ENCODE measurements at places on chromosomes 4 and X.

DNA sequence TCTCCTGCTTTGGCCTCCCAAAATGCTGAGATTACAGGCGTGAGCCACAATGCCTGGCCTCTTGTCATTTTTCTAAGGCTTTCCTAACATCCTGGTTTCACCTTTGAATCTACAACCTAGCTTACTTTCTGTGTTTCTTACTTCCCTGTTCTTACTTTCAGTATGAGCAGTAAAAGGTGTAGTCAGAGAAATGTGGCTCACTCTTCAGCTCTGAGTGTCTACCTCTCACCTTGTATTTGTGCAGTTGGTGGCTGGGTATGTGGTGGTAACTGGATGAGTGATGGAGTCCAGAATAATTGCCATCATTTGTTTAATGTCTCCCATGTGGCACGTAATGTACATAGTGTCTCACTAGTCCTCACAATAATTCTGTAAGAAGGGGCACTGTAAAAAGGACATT lies 19.1 kb upstream of the CXCL11 start:
- no peaks in the 10 kb centered on the region for H3K36me3 ChIP-seq
- H3K27ac ChIP-seq: no peak overlapping the region
- H3K4me3 ChIP-seq: no peak overlapping the region

DNA sequence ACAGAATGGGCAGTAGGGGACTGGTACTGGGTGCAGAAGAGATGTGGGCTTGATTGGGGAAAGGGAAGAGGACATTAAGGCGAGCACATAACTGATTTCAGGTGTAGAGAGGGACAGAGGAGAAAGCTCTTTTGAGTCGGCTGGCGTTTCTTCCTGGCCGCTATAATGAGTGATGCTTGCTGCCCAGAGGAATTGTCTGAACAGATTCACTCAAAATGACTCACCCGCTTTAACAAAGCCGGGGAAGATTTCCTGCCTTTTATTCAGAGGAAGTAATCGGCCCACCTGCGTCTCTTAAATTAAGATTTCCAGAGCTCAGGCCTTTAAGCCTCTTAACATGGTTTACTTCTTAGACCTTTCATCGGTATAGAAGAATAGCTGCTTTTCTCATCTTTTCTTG lies 102.1 kb upstream of the AP1S2 start:
- H3K27me3 ChIP-seq: no peaks in the 10 kb centered on the region
- H3K4me1 ChIP-seq: no peaks in the 10 kb centered on the region
- H3K4me3 ChIP-seq: no peak overlapping the region

GRCh38 chr4:183860731-183861130 lies 44.4 kb upstream of the STOX2 start:
- no peaks in the 10 kb centered on the region for H3K27me3 ChIP-seq
- no peak overlapping the region for H3K4me3 ChIP-seq
- H3K4me1 ChIP-seq: no peaks in the 10 kb centered on the region
- no peak overlapping the region for H3K27ac ChIP-seq
- no peak for DNase-seq

DNA sequence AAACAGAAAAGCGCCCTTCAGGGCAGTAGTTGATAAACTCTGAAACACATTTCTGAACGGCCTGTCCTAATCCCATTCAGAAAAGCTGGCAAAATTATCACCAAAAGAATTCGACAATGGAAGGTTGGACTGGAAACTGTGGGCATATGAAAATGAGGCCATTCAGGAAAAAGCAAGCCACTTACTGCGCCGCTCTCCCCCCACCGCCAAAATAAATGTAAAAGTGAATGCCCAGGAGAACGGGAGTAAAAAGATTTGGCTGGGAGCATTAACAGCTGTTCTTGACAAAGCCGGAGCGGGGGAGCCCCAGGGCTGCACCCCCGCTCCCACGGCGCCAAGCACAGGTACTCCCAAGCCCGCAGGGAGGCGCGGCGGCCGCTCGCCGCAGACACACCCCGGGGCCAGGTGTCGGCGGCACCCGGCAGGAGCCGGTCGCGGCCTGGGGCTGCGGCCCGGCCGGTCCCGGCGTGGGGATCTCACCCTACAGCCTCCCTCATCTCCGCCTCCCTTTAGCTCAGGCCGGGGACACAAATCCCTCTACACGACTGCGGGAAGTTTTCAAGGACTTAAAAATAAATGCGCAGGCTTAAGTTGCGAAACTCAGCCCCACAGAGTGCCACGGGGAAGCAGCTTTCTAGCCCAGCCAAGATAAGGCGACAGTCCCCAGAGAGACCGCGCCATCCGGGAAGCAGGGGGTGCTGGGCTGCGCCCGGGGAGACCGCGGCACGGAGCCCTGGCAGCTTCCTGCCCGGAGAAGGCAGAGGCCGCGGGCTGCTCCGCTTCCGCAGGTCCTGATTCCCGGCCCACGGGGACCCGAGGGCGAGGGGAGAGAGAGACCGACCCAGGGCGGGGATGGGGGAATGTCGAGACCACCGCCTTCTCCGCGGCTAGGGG lies 593 bp downstream of the SH3RF1 start:
- peak overlapping the region; percentile 88 for H3K4me3 ChIP-seq
- peak; percentile 50 for DNase-seq
- H3K36me3 ChIP-seq: no peaks in the 10 kb centered on the region
- H3K4me1 ChIP-seq: peaks cover 23% of the 10 kb centered on the region
- peak overlapping the region; percentile 87 for H3K27ac ChIP-seq

DNA sequence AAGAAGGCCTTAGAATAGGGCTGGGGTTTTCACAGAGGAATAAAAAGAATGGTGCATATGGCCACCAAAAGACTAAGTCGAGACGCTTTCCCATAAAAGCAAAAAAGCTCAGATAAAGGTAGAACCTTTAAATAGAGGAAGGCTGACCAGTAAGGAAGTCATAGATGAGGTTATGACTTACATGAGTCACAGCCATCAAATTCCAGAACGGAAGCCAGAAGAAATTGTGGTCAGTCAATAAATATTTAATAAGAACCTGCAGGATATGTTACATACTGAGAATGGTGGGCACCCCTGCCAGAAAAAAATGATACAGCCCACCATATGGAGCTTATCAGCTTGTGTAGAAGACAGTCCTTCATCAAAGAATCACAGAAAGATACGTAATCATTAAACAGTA lies 120.1 kb downstream of the MANBA start:
- H3K4me3 ChIP-seq: no peak overlapping the region
- peaks cover 8% of the 10 kb centered on the region for H3K36me3 ChIP-seq
- H3K4me1 ChIP-seq: no peaks in the 10 kb centered on the region
- no peak overlapping the region for H3K27ac ChIP-seq
- no peaks in the 10 kb centered on the region for H3K27me3 ChIP-seq
